ENCODE measurements at places on chromosomes 3 and 15. TPM values are rescaled to one million over a fixed set of nuclear protein-coding genes. Genes with fewer than 3 reads are reported as not detected.
A peak's percentile ranks its signal among the peaks of the same experiment; 100 is the strongest.

GRCh38 chr15:48006031-48006511 lies 114.7 kb upstream of the SLC24A5 start:
- DNase-seq: no peak

DNA sequence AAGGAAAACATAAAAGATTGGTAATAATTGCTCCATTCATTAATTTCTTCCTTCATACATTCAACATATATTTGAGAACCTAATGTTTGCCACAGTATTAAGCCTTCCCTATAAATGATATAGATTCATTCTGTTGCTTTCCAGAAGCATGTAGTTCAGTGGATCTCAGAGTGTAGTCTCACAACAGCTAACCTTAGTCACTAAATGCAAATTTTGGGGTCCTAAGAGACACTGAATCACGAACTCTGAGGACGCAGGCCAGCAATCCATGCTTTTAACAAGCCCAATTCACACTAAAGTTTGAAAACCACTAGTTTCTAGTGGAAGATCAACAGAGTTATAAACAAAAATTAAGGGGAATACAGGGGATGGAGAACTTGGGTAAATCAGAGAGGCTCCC lies 7.2 kb upstream of the AQR start:
- DNase-seq: no peak

- DNase-seq: no peak
Measured at GRCh38 chr15:74250266-74250665, 14.1 kb downstream of the CCDC33 start.

Gene TERB2
- total RNA-seq: not detected

Gene ZBTB47
- total RNA-seq: 109 TPM

- DNase-seq: no peak
Measured at GRCh38 chr3:104198131-104198530, 1168.6 kb upstream of the ALCAM start.

Gene CHDH
- 3.7 TPM for total RNA-seq

- DNase-seq: peak; percentile 14
Measured at GRCh38 chr3:58157700-58158099, 53.1 kb downstream of the DNASE1L3 start.

DNA sequence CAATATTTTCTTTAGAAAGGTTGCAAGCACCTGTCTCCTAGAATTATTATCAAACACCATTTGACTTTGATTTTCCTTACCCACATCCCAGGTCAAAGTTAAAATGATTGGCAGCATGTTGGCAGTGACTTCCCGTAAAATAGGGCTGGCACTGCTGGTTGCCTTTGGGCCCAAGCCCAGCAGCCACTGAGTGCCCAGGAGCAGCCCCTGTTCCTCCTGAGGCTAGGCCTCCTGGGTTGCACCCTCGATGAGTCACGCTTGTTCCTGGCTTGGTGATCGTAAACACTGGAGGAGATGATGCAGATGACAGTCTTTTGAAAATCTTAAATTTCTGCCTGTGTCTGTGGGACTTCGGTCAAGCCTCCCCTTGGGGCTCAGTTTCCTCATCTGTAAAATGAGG lies 290.0 kb downstream of the TLE3 start:
- DNase-seq: no peak

- no peak for DNase-seq
Measured at GRCh38 chr3:129320261-129320660, 41.6 kb downstream of the HMCES start.

DNA sequence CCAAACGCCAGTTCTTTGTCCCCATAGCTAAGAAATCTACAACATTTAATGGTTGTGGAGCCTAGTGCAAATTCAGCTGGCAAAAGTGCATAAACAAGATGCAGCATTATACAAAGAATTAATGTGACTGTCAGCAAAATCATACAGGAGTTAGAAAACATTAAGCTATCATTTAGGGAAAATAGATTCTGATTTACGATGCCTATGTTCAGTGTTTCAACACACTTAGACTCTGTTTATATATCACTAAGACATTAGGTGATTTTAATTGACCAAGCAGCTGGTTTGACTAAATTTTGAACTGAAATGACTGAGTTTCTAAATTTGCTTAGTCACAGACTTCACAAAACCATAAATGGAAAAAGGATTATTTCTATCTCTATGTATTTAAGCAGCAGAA lies 1076.8 kb downstream of the TBL1XR1 start:
- DNase-seq: no peak

DNA sequence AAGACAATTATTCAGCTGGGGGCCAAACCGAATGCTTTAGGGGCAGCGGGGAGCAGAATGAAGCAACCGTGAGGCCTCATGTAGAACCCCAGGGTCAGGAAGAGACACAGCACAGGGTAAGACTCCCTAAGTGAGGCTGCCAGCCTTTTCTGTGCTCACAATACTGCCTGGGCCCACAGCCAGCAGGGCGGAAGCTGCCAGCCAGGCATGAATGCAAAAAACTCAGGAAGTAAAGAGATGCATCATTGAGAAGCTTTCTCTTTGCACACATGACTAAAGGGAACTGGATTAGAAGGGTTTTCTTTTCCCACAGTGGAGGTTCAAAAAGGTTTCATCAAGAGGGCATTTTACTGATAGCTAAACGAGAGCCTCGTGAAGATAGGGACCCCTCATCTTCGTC lies 33.3 kb downstream of the CA12 start:
- peak; percentile 87 for DNase-seq

GRCh38 chr15:49621401-49621811 lies 558 bp downstream of the DTWD1 start:
- DNase-seq: no peak

Gene CPA3
- 16.1 TPM for total RNA-seq

DNA sequence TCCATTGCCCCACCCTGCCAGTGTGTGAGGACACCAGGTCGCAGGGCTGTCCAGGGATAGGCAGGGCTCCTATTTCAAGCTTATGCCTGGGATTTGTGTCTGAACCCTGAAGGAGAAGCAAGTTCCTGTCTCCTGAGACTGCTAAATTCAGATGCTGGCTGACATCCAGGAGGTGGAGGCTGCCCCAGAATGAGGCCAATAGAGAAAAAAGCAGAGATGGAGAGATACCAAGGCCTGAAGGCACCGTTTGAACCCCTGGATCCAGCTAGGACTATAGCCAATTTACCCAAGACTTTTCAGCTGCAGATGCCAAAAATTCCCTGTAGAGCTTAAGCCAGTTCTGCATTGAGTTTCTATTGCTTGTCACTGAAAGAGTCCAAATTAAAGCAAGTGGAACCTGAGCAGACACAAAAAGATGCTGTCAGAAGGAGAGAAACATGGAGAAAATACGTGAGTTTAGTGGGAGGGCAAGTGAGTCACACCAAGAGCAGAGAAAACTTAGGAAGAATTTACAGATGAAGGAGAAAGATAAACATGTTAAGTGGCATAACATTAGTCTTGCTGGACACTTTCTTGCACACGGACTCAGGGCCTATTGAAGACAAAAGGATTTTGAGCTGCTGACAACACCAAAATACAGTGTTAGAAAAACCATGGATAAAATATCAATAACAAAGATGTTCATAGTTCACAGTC lies 148.6 kb downstream of the CNTN3 start:
- no peak for DNase-seq

GRCh38 chr15:24899795-24900194 lies 55.0 kb upstream of the SNRPN start:
- no peak for DNase-seq

- no peak for DNase-seq
Measured at GRCh38 chr3:47794544-47794943, 8.4 kb upstream of the DHX30 start.

Gene ACKR2
- total RNA-seq: 17.0 TPM

- DNase-seq: no peak
Measured at GRCh38 chr3:143182866-143183664, 63.5 kb downstream of the CHST2 start.

DNA sequence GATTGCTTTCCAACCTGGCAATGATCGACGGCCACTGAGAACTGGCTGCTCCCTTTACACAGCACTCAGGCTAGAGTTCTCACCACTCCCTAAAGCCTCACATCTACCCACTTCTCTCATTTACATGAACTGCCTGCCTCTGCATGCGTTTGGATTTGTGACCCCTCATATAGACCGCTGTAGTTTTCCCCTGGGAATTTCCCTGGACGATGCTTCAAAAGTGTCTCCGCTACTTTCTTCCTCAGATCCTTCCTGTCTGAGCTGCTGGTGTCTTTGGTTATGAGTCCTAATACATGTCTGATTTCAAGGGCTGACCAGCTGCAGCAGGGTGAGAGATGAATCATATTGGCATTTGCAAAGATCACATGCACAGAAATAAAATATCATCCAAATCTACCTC lies 116.7 kb upstream of the ETV5 start:
- DNase-seq: no peak

GRCh38 chr3:129549006-129549800 lies 6.2 kb downstream of the H1-8 start:
- DNase-seq: no peak

All from posterior vena cava (tissue), 2 donors.